NCI-H1417 treated with DMSO at 0.1 percent for 48 hours (cell line): ENCODE measurements at places on chromosomes 16 and 17.

DNA sequence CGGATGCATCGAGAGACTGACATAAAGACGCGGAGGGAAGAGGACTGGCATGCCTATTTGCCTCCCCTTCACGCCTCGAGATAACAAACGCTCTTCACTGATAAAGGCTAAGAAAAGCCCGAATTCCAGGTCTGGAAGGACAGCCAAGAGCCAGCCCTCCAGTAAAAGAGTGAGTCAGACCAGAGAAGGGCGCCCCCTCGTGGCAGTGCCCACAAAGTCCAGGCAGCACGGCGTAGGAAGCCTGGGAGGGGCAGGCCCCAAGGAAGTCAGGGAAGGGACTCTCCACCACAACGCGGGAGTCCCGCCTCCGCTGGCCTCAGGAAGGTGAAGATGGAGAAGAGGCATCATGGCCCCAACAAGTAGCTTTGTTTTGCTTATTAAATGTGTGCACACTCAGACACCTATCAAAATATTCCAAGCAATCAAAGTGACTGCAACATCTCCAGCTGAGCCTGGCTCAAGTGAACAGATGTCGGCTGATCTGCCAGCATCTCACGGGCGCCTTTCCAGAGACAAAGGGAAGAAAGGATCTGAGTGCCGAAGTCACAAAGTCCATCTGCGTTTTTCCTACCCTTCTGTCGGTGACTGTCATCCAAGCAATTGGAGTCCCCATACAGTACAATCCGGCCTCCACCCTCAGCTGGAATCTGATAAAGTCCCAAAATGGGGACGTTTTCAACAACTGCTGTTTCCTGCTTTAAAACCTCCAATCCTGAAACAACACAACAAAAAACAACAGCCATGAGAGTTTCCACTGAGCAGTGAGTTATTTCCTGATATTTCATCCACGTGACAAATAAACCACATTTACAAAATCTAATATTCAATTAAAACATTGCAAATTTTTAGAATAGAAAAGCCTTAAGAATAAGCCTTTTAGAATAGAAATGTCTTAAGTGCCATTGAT is 20.4 kb upstream of the SLC38A8 start:
- DNase-seq, result no peak

GRCh38 chr16:25716186-25716585 is 24.4 kb downstream of the HS3ST4 start:
- no peak for DNase-seq

GRCh38 chr17:7191571-7192270 is 12.6 kb upstream of the ASGR1 start:
- no peak for DNase-seq

DNA sequence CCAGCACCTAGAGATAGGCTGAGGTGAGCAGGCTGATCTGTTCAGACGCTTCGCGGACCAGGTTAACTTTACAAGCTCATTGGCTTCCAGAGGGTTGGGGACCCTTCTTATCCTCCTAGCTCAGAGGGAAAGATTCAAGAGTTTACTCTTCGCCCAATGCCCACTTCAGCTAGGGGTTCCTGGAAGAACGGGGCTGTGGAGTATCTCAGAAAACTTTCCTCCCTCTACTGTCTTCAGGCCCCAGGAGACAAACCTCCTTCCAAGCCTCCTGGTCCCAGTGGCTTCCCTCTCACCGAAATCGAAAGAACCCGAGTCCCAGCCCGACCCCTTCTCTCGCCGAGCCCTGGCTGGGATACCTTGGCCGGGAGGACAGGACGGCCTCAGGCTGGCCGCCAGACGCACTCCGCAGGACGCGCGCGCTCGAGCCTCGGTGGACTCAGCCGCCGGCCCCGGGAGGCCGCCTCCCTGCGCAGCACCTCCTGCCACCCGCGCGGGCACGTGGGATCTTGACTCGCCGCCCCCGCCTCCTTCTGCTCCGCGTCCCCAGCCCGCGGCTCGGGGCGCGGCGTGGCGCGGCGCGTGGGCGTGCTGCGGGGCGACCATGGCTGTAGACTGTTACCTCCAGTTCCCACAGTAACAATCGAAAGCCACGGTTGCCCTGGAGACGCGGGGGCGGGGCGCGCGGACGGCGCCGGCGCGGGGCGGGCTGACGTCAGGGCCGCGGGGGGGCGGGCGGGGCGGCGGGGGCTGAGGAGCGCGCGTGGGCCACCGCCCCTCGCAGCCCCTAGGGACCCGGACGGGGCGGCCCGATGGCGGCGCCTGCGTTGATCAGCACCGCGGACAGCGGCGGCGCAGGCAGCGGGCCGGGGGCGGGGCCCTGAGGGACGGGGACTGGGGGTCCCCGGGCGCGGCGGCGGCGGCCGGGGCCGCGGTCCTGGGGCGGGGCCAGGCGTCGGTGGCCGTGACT is 5.3 kb upstream of the HIC1 start:
- DNase-seq, result no peak

- no peak for DNase-seq
Observed at GRCh38 chr16:53952215-53953208, 248.6 kb downstream of the FTO start.

DNA sequence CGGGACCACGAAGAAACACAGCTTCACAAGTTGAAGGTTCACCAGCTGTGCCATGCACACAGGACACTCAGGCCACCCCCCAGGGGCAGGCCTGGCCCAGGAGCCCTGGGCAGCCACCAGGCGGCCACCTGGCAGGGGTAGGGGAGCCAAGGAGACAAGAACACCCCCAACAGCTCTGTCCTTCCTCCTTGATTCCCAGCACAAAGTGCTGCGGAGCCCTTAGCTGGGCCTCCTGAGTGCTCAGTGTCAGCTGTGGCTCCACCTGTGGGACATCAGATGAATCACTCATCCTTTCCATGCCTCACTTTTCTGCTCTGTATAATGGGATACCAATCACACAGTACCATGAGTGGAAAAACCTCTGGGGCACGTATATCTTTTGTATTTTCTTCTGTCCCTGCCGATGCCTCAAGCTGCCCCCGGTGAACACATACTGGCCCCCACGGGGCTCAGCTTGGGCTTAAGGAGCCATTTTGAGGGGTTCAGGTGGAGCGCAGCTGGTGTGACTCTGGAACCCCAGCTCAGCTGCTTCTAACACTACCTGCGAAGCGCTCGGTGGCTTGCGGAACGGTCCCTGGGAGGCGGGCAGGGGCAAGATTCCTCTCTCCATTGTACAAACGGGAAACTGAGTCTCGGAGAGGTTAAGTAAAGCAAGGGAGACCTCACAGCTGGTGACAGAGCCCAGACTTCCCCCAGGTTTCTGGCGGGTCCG is 12.0 kb downstream of the GALK1 start:
- DNase-seq, result no peak

DNA sequence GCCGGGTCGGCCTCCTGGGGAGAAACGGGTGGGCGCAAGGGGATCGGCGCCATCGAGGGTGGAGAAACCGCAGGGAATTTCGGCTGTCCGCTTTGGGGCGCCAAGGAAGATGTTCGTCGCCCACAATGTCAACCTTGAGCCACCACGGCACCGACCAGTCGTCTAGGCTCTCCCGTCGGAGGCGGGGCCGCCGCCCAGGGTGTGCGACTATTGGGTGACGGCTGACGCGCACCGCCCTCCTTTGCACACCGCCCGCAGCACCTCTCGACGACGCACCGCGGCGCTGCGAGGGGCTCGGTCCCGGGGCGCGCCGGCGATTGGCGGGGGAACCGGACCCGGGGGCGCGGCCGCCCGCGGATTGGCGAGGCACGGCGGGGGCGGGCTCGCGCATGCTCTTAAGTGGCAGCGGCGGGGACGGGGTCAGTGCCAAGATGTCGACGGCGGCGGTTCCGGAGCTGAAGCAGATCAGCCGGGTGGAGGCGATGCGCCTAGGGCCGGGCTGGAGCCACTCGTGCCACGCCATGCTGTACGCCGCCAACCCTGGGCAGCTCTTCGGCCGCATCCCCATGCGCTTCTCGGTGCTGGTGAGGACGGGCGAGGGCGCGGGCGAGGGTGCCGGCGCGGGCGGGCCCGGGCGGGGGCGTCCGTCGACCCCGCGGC is at the start of gene NUDT16L1:
Gene NUDT16L1, plus strand, starts transcription at position 267 of the 660 bp plus-strand sequence. Its CDS starts 165 bp downstream, at position 432.
- peak; percentile 72 for DNase-seq

DNA sequence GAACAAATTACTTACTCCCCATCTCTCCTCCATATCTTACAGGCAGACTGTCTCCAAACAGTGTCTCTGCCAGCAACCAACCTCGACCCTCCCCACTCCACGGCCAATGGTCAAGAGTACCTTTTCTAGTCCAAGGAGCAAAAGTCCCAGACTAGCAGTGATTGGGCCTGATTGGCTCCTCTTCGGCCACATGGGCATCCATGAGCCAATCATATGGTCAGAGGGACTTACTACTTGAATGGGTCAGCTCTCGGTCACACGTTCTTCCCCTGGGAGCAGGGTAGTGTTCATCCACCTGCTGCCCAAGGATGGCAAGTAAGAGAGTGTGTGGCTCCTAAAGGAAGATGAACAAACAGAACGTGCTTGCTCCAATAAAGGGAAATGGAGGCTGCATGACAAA is 84.6 kb downstream of the C16orf78 start:
- DNase-seq, result no peak
